NCI-H2081 treated with DMSO at 0.1 percent for 48 hours (cell line): ENCODE measurements at places on chromosomes 16 and 17.

DNA sequence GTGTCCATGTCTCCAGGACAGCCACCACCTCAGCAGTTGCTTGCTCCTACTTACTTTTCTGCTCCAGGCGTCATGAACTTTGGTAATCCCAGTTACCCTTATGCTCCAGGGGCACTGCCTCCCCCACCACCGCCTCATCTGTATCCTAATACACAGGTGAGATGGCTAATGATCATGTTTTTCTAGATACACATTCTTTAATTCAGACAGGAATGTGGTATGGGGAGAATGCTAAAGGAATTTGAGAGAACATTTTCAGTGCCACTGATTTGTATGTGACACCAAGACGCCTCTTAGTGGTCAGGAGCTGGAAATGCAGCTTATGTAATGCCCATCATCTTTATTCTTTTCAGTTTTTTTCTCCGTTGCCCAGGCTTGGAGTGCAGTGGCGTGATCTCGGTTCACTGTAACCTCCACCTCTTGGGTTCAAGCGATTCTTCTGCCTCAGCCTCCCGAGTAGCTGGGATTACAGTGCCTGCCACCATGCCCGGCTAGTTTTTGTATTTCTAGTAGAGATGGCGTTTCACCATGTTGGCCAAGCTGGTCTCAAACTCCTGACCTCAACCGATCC is 8.9 kb upstream of the RAPGEFL1 start:
- DNase-seq = peak; percentile 11

- no peak for DNase-seq
Measured at GRCh38 chr16:28187595-28188004, 24.2 kb downstream of the XPO6 start.

GRCh38 chr16:12517310-12517694 is 286.4 kb downstream of the CPPED1 start:
- no peak for DNase-seq

GRCh38 chr17:59347975-59348391 is 16.5 kb downstream of the YPEL2 start:
- DNase-seq = no peak

GRCh38 chr16:58518083-58518979 is 3.0 kb downstream of the SETD6 start:
- no peak for DNase-seq

DNA sequence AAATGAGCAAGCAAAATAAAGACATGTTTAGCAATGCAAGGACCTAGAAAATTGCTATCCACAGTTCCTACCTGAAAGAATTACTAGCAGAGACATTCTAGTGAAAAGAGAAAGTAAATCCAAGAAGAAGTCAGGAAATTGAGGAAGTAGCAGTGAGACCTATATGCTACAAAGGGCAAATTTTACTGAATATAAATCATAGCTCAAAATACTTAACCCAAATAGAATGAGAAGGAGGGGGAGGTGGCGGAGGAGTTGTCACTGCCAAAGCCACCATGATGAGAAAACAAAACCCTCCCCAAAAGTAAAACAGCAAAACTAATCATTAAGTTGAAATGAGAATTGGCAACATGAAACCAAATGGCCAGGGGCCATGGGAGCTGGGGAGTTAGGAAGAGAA is 39.3 kb downstream of the PITPNM3 start:
- no peak for DNase-seq

GRCh38 chr17:73697872-73698271 is 53.6 kb upstream of the SDK2 start:
- DNase-seq = peak; percentile 15

DNA sequence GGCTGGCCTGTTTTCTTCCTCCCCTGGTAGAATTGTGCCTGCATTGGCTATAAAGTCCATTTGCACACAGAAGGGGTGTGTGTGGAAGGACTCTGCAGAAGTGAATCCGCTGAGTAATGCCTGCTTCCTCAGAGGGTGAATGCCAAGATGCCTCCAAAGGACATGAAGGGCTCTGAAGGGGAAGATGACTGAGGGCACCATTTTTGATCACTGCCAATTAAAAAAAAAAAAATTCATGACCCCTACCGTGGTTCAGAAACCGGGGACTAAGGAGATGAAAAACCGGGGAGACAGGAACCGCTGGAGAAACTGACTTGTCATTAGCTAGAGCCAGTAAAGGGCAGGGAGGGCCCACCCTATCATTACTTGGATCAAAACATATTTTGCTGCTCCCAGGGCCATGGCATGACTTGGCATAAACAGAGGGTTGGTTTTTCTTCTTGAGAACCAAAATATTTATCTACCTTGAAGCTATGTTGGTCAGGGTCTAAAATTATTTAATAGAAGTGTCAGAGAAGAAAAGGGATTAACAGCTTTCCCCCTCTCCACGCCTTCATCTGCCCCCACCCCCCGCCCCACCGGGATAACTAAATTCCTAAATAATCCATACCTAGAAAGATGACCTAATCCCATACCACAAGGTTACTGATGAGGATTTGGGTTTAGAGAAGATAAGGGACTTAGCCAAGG is 3.6 kb upstream of the USP7 start:
- DNase-seq = no peak

GRCh38 chr16:88459366-88460073 is 6.4 kb downstream of the ZFPM1 start:
- DNase-seq = no peak

DNA sequence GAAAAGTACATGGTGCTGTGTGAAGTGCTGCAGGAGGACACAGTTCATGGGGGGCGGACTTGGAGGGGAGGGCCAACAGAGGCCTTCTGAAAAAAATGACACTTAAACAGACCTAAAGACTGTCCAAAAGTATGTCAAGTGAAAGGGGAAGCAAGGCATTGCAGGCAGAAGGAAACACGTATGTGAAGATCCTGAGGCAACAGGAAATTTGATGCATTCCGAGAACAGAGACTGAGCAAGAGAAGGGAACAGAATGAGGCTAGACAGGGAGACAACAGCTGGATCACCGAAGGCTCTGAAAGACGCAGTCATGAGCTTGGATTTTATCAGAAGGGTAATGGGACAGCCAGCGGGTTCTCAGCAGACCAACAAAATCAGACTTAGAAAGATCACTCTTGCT is 1.1 kb downstream of the IFT20 start:
- no peak for DNase-seq

- no peak for DNase-seq
Measured at GRCh38 chr17:80725517-80725916, 180.9 kb downstream of the RPTOR start.

DNA sequence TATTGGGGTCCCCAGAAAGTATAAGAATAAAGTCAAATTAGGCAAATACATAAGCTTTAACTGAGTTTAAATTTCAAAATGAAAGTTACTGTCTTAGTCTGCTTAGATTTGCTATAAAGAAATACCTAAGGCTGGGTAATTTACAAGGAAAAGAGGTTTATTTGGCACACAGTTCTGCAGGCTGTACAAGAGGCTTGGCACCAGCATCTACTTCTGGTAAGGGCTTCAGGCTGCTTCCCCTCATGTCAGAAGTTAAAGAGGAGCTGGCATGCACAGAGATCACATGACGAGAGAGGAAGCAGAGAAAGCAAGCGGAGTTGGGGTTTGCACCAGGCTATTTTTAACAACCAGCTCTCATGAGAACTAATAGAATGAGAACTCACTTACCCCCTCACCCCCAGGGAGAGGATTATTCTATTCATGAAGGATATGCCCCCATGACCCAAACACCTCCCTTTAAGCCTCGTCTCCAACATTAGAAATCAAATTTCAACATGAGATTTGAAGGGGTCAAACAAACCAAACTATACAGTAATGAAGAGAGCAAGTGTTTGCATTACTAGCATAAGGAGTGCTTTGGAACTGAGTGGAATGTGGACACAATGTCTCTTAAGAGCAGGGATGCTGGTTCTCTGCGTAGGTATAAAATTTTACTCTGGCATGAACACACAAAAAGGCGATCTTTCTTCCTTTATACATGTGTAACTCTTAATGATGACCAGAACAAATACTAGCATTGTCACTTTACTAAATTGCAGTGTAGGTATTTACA is 292.8 kb upstream of the PMFBP1 start:
- no peak for DNase-seq

GRCh38 chr16:78483124-78483992 is 383.9 kb downstream of the WWOX start:
- DNase-seq = no peak

DNA sequence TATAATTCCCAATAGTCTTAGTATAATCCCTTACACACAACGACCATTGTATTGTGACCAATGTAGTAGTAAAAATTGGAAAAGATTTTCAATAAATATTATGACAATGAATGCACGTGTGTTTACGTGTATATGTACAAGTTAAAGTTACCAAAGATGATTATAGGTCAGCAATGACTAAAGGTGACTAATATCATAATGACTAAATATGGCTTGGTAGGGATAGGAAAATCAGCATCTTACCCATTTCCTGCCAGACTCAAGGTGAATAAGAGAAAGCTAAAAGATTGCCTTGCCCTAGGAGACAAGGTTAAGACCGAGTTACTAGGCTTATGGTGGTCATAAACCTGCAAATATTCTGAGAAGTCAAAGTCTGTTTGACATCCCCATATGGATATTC is 34.4 kb downstream of the CPD start:
- DNase-seq = no peak

GRCh38 chr17:69912805-69913204 is 162.2 kb upstream of the KCNJ16 start:
- no peak for DNase-seq

DNA sequence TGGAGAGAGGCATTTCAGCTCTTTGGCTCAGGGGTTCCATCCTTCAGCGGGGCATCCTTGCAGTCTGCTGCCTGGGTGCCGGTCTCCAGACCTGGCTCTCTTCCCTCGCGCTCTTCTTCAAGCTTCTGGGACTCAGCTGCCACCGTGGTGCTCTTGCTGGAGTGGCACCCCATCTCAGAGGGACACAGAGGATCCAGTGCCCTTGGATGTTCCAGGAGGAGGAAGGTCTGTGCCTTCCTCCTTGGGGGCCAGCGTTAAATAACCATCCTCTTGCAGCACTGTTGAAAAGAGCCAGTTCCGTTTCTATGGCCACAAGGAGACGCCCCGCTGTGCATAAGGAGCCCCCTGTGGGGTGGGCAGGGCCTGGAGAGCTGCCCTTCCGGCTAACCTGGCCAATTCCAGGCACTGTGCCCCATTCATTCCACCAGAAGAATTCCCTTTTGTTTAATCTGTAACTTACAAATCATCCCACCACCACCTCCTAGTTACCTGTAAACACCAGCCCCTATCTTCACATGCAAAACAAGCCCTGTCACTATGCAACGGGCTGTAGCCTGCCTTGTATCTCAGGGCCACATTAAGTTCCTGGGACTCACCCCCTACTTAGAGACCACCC is 8.6 kb downstream of the CHD9NB start:
- no peak for DNase-seq

DNA sequence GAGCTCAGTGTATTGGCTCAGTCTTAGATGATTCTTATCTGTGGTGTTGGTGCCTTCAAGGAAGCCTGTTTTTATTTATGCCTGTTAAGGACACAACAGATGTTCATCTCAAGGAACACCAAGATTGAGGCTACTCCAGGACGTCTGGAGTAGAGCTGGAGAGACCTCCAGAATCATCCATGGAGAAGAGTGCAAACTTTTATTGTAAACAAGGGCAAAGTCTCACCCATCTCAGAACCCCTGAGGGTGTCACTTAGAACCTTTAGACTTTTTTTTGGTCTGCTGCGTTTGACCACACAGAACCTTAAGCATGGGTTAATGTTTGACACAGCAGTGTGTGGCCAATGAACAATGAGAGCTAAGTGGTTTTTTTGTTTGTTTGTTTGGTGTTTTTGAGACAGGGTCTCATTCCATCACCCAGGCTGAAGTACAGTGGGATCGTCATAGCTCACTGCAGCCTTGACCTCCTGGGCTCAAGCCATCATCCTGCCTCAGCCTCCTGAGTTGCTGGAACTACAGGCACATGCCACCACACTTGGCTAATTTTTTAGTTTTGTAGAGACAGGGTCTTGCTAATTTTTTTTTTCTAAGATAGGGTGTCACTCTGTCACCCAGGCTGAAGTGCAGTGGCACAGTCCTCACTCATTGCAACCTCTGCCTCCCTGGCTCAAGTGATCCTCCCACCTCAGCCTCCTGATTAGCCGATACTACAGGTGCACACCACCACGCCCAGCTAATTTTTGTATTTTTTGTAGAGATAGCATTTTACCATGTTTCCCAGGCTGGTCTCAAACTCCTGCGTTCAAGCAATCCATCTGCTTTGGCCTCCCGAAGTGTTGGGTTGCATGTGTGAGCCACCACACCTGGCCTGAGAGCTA is 16.3 kb downstream of the SLC47A1 start:
- DNase-seq = no peak

DNA sequence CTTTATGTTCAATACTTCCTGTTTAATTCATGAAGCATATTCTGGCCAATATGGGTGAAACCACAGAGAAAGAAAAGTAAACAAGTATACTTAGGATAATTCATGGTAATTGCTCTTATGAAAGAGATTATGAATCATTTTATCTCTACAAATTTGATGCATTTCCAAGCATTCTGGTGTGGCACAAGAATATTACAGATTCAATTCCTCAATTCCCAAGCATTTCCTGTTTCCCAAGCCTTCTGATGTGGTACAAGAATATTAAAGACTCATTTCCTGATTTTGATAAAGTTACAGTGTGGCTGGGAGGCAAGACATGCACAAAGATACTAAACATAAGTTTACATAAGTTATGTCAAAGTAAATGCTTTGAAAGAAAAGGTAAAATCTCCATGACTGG is 126.1 kb upstream of the NUDT7 start:
- DNase-seq = no peak

DNA sequence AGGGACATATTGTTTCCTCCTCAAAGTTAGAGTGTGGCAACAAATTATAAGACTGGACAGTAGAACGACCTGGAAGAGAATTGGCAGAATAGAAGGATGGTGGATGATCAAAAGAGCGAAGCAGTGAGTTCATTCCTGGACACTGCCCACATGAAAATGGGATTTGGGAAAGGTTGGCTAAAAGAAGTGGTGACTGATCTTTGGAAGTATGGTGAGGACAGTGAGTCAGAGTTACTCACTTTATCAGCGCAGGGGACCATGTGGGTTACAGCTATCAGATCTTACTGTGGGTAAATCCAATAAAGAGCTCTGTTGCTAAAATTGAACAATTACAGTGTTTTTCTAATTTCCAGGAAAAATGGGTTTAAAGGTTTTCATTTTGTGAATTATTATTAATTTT is 2.7 kb upstream of the TANC2 start:
- DNase-seq = no peak

DNA sequence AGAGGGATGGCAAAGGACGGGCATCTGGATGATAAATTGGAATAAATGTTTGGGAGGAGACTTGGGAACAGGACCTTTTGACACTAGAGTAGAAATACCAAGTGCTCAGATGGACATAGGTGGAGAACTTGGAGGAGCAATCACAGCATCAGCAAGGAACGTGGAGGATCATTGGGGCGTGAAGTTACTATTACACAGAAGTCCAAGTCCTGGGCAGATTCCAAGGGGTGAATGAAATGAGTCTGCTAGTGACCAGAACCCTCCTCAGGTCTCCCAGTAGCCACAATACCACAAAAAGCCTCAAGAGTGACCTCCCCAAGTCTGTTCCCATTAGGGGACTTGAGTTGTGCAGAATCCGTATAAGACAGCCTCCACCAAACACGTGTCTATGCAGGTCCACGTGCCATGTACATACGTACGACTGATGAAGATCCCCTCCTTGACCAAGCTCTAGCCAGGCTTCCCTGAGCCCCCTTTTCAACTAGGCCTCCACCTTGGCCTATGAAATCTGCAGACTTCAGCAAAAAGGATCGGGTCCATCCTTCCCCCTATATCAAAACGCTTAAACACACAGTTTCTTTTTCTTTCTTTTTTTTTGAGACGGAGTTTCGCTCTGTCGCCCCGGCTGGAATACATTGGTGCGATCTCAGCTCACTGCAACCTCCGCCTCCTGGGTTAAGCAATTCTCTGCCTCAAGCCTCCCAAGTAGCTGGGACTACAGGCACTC is 2.2 kb downstream of the C17orf67 start:
- DNase-seq = no peak
